ENCODE measurements at places on chromosomes 6 and 20.

DNA sequence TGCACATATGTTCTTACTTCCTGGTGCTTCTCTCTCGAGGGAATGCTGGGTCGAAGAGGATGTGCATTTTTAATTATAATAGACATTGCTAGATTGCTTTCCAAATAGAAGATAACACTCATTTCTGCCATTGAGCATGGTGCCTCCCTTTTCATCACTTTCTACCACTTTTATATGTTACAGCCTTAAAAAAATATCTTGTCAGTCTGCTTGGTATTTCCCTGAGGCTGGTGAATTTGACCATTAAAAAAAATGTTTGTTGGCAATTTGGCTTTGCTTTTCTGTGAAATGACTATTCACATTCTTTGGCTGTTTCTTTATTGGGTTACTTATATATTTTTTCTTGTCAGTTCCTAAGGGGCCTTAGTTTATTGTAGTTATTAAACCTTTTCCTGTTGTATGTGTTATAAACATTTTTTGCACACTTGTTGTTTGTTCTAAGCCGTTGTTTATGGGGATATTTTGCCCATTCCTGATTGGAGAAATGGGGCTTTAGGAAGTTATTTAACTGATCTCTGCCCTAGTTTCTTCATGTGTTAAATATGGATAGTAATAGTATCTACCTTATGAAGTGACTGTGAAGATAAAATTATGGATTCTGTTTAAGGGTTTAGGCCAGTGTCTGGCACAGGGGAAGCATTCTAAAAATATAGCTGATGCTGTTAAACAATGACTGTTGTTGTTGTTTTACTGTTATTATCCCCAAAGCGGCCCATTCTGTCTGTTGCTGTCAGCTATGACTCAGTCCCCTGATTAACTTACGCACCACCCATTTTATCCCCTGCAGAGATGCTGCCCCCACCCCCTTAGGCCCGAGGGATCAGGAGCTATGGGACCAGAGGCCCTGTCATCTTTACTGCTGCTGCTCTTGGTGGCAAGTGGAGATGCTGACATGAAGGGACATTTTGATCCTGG lies 3.8 kb downstream of the DDR1 start:
- peak; percentile 63 for DNase-seq

GRCh38 chr6:64890609-64891008 lies 816.4 kb downstream of the EYS start:
- DNase-seq: no peak

GRCh38 chr20:51236421-51236820 lies 213.5 kb upstream of the KCNG1 start:
- no peak for DNase-seq

GRCh38 chr6:36314221-36315014 lies 22.3 kb downstream of the BNIP5 start:
- no peak for DNase-seq

DNA sequence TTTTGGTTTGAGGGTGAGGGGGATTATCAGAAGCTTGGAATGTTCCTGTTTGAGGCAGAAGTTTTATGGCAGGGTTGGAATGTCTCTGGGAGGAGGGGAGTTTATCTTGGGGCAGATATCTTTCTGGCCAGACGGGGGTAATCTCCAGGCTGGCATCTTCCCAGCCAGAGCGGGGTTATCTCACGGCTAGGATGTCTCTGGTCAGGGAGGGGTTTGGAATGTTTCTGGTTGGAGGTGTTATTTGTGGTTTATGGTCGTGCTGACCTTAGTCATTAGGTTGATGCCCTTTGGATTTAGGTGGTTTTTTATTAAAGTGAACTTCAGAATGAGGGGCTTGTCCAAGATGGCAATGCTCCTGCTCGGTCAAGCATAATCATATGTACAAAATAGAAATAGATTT lies 14.8 kb downstream of the PGK2 start:
- DNase-seq: no peak

DNA sequence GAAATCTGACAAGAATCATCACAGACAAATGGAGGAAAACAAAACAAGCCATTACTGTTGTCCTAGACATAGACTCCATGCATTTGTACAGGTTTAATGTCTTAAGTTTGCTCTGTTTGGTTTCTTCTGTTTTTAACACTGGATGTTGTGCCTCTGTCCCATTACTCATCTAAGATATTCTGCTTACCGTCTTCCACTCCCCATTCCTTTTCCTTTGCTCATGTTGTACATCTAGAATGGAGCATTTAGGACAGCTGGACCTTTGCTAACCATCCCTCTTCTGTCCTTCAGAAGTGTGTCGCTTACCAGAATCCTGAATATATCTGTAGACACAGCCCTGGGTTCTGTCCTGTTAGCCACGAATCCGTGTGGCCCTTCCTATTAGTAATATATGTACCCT lies 35.2 kb downstream of the RAB22A start:
- no peak for DNase-seq

GRCh38 chr6:97110626-97111025 lies 172.4 kb downstream of the MMS22L start:
- no peak for DNase-seq

- DNase-seq: peak; percentile 23
These were observed 18.7 kb downstream of the PTPN1 start for GRCh38 chr20:50528804-50529351.

GRCh38 chr6:27002447-27002846 lies 245.1 kb upstream of the PRSS16 start:
- no peak for DNase-seq

- DNase-seq: peak; percentile 72
These were observed 109.9 kb upstream of the HEY2 start for GRCh38 chr6:125639466-125640020.

DNA sequence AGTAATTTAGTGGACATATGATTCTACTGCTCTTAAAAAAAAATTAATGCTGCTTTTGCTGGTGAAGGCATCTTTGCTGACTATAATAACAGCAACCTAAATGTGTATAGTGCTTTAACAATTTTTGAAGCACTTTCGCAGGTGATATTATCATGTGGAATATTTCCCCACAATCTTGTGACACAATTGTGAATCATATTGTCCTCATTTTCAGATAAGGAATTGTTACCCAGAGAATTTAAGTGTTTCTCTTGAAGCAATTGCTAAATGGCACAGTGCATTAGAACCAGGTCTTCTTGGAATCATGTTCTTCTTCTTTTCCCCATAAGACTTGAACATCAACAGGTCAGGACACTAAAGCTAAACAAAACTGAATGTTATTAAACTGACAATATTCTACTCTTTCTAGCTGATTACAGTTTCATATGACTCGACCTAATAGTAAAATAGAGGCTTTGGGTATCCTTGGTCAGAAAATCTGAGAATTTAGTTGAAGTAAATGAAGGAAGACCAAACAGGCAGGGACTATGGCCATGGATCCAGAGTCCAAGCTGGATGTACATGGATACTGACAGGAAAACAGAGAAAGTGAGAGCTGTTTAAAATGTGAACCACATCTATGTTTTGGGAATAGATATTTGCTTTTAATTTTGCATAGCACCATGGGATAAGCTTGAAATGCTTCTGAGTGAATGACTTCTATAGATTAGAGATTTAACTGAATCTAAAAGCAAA lies 121.8 kb upstream of the SLC35B3 start:
- no peak for DNase-seq

DNA sequence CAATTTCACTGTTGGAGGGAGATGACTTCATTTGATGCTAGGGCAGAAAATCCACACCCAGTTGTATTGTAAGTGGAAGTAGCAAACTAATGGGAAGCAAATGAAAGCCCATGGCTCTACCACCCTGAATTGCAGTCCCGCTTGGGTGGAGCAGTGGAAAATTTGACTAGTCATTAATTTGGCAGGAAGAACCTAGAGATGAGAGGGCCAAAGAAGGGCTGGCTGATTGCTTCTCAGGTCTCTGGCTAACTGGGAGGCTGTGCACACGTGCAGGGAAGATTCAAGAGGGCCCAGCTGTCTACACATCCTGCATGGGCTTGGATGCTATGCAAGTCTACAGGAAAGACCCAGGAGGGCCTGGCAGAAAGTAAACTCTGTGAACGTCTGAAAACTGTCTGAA lies 466.2 kb downstream of the TFAP2A start:
- DNase-seq: no peak

All from foreskin melanocyte (primary cell).